ENCODE measurements at places on chromosomes 6 and 20.

- no peak for DNase-seq
These were observed 5.1 kb downstream of the LPIN3 start for GRCh38 chr20:41345729-41346067.

GRCh38 chr6:154127657-154128056 lies 88.6 kb downstream of the OPRM1 start:
- DNase-seq = no peak

GRCh38 chr6:144845186-144845585 lies 560.1 kb downstream of the UTRN start:
- peak; percentile 52 for DNase-seq

DNA sequence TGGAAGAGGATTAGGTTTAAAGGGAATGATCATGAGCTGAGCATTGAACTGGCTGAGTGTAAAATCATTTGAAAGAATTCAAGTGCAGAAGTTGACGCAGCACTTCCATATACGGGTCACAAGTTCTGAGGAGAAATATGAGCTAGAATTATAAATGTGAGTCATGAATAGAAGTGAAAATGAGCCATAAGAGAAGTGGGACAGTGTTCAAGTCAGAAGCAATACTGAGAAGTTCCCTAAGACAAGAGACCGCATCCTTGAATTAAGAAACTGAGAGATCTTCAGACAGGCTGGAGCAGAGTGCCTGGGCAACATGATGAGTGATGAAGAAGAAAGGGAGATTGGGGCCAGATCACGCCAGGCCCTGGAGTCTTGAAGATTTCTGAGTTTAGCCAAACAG lies 209.7 kb downstream of the TBX18 start:
- no peak for DNase-seq

DNA sequence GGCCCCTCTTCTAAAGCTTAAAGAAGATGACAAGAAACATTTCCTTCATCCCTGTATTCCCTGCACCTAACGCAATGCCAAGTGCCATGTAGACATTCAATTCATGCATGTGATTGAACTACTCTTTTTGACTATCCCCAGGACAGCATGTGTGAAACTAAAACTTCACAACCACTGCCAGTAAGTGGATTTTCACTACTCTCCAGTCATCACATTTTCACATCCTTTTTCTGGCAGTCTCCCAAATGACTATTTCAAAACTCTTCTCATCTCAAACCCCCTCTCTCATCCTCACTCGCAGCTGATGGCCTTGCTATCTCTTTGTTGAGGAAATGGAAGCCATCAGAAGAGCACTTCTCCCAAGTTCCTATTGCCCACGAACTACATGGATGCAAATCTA lies 122.6 kb downstream of the OPRM1 start:
- DNase-seq = no peak

DNA sequence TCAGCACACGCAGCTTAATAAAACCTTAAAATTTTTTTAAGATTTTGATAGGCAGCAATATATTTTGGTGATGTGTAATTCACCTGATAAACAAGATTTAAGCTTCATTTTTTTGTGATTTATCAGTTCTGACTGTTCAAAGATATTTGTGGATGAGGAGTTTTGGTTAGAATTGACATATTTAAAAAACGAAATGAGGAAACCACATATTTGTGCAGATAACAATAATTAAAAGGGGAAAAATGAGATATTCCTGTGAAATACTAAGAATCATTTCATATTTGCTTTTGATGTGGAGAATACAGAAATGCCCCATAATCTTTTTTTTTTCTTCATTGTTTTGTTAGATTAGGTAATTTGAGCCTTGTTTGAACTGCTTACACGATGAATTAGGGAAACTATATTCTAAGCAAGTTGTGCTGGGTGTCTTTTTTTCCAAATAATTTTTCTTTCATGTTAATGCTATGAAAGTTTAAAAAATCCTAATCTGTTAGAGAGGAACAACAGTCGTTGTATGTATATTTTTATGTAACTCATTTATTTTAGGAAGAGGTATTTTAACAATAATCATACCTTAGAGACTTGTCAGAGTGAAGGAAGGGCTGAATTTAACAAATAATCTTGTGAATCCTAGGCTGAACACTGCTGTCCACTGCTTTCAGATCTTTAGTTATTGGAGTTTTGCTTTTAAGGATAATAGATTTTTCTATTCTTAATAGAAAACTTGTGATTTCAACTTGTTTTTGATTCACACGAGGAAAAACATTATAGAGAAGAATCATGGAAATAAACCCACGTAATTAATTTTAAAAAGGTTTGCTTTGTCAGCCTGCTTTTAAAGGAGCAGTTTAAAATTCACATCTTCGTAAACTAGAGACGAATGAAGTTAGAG lies 4.0 kb downstream of the ARID1B start:
- DNase-seq = no peak

DNA sequence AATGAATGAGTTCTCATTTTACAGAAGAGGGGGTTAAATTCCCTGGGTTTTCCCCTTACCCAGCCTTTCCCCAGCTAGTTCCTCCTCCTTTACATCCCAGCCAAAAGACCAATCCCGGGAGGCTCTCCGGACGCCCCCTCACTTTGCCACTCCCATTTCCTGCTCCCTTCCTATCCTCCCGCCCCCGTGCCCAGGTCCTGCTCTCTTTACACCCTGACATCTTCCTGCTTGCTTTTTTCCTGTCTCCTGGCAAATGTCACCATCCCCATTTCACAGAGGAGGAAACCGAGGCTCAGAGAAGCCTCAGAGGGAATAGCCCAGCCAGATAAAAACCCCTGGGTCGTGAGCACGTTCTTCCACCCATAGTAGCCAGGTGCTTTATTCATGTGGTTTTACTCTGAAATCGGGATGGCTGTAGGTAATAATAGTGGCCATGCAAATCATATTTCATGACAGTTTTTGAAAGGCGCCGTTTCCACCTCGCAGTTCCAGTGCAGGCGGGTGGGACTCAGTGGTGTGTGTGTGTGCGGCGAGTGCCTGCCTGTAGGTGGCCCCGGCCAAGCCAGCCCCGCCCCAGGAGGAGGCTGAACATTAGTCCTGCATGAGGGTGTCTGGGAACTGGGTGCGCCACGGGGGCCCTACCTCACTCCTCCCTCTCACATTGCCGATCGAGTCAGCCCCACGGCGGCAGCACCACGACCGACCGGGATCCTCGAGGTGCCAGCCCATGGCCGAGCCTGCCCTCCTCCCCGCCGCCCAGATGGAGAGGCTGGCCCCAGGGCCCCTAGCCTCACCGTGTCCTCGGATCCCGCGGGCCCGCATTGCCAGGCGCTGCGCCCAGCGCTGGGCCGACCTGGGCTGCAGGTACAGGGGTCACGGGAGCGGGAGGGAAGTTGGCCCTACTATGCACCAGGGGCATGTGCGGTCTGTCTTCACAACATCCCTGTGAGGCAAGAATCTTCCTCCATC lies at the start of gene ARHGAP40:
Gene ARHGAP40, plus strand, starts transcription at position 594 of the 969 bp plus-strand sequence.
- DNase-seq = no peak

DNA sequence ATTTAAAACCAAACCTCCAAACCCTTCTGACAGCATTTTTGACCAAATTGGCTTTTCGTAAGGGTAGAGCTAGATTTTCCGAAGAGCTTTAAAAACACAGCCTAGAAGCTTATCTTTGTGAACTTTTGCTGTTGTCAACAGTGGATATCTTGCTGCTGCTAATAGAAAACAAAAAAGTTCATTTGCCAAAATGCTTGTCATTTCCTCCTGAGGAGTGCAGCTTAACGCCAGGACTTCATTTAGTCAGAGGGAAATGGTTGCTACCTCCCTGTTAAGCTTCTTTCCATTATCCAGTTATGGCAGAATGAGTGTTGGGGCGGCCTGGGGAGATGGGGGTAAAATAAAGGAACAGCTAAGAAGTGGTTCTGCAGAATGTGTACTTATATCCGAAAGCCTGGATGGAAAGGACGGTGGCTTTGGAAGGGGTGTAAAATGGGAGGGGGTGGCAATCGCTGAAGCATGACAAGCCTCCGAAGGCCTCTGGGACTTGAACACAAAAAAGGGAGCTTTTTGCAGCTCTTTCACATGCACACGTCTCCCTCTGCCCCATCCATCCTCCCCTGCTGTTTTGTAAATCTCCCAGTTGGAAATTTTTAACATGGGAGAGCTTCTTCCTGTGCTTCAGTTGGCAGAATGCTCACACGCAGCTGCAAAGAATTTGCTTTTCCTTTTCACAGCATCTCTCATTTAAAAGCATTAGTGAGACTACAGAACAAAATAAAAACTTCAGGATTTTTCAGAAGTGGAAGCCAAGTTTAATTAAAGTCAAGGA lies 22.5 kb downstream of the JARID2 start:
- DNase-seq = peak; percentile 48

DNA sequence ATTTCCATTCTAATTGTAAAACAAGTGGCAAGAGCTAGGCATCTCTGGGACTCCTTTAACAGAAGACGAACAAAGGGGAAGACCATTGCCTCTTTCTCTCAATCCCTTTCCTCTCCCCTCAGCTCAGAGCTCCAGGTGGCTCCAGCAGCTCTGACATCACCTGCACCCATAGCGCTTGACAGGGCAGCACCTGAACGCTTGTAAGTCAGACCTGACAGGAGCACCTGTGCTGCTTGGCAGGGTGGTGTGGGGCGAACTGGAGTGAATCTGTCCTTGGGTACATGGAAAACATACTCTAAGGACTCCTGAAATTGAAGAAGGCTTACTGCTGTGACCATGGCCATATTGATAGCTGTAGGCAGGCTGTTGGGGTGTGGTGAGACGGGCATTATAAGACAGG lies 409.5 kb upstream of the AGPAT4 start:
- DNase-seq = no peak

DNA sequence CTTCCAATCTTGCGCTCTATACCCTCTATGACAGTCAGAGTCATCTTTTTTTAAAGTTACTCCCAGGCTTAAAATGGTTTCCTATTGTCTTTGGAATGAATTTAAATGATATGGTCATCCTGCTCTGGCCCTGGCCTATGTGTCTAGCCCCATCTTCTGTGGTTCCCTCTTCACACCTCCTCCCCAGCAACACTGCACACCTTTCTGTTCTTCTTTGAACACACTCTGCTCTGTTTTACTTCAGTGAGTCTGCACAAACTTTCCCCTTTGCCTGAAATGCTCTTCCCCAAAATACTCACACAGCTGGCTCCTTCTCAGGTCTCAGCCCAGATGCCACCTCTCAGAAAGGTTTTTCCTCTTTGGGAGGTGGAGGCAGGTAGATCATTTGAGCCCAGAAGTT lies 132.7 kb downstream of the FYN start:
- DNase-seq = no peak

GRCh38 chr20:3084283-3084985 lies at the start of gene AVP:
Gene AVP (minus strand): TSS chr20:3084724. CDS start chr20:3084674, 50 bp downstream.
- no peak for DNase-seq

DNA sequence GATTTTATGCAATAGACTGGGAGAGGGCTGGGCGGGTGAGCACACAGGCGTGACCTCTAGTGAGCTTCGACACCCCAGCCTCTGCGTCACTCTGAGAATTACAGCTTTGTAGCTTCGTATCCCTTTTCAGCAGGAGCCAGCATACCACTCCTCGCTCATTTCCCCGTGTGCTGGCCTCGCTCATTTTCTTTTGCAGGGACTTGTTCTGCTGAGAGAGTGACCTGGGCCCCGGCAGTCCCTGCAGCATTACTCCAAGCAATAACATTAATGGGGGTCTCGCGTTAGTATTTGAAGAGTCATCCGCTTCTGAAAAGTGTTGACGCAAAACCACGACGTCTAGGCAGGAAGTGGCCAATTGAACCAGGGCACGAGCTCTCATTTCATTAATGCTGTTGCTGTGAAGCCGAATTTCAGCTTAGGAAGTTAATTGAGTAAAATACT lies 193.7 kb downstream of the QKI start:
- no peak for DNase-seq

- no peak for DNase-seq
These were observed 58.1 kb downstream of the RREB1 start for GRCh38 chr6:7165890-7166267.

DNA sequence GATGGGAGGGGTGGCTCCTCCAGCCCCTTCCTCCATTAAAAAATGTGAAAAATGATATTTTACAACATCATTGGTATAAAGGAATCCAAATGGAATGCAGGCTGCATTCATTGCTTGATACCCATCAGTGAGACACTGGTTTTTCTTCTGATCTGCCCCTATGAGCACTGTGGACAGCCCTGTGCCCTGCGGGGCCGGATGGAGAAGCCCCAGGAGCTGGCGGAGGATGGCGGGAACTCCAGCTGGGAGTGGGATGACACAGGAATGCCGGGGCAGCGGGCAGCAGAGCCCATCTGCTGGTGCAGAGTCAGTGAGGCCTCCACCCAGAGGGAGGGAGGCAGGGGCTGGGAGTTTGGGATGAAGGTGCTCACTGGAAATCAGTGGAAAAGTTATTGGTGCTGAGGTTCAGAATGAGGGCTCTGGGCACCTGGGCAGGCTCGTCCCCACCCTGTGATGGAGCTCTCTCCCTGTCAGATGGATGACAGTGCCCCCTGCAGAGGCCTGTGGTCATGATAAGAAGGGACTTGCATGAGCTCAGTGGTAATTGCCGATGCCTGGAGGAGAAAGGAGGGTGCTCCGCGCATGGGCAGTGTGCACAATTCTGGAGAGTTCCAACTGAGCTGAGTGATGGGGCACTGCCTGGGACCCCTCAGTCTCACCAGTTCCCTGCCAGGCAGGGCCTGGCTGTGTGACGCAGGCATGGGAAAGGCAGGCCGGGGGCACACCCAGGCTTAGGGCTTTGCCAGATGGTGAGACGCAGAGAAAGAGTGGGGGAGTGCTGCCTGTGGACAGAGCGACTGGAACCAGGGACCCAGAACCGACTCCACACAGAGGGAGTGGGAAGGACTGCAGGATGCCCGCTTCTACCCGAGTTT lies 23.2 kb downstream of the CTCFL start:
- peak; percentile 87 for DNase-seq

GRCh38 chr6:21846541-21847451 lies 253.2 kb downstream of the SOX4 start:
- no peak for DNase-seq

DNA sequence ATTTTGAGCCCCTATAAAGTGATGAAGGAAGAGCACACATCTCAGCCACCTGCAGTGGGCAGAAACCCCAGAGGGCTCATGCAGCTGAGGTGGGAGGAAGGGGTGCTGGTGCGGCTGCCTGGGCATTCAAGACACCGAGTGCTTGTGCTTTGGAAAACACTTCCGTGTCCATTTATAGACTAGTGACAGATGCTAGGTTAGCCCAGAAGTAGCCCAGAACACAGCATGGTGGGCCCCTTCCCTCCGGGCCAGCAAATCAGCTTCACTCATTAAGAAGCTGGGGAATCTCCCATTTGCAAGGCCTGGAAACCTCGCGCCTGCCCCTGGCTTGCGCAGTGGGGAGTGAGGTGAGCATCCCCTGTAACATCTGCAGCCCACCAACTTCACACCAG lies 12.9 kb downstream of the BEND3 start:
- DNase-seq = no peak

GRCh38 chr6:35237476-35237875 lies 22.1 kb upstream of the ZNF76 start:
- DNase-seq = no peak

DNA sequence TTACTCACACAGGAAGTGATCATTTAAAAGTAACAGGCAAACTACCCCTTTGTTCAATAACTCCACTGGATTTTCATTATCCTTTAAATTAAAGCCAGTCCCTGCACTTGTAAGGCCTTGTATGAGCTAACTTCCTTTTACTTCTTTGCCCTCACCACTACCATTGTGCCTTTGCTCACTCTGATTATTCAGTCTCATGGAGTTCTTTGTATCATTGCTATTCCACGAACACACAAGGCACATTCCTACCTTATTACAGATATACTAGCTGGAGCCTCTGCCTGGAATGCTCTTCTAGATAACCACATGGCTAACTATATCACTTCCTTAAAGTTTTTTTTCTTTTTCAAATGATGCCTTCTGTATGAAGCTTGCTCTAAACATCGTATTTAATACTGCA lies 748.6 kb upstream of the HS3ST5 start:
- DNase-seq = no peak

GRCh38 chr6:89675949-89676748 lies 37.6 kb upstream of the LYRM2 start:
- DNase-seq = no peak

GRCh38 chr6:34062815-34063214 lies 83.1 kb downstream of the GRM4 start:
- DNase-seq = no peak

All from EH (cell line).